ENCODE measurements at places on chromosomes 7 and 10. TPM values are rescaled to one million over a fixed set of nuclear protein-coding genes. Genes with fewer than 3 reads are reported as not detected.

DNA sequence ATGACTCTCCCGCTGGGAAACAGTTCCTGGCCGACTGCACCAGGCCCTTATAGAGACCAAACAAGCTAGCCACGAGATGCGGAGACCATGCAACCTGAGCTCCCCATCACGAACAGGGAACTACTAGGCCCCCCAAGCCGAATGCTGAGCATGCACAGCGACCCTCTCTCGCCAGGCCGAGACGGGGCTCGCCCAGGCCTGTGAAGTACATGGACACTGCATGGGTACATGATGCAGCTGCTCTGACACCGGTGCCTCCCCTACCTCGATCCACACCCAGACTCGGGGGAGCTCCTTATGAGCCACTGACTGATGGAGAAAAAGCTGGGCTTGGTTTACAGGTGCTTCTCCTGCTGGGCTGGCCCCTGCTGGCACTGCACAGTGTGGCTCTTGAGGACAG is 72.2 kb upstream of the RHEB start:
- no peak for DNase-seq

- no peak for DNase-seq
Observed at GRCh38 chr7:128731184-128731583, 8.0 kb upstream of the CALU start.

GRCh38 chr7:90411510-90411909 is 8.2 kb downstream of the CLDN12 start:
- DNase-seq, result no peak

ANKRD2 gene
- not detected for total RNA-seq

ZNF655 gene
- total RNA-seq, result 115 TPM

All from natural killer cell treated with Interleukin-12 subunit alpha and Interleukin-12 subunit beta and Interleukin-15 and Interleukin-18, amount 100 ng/mL, for 72 hours (primary cell).